ENCODE measurements at places on chromosomes 1 and 21.

DNA sequence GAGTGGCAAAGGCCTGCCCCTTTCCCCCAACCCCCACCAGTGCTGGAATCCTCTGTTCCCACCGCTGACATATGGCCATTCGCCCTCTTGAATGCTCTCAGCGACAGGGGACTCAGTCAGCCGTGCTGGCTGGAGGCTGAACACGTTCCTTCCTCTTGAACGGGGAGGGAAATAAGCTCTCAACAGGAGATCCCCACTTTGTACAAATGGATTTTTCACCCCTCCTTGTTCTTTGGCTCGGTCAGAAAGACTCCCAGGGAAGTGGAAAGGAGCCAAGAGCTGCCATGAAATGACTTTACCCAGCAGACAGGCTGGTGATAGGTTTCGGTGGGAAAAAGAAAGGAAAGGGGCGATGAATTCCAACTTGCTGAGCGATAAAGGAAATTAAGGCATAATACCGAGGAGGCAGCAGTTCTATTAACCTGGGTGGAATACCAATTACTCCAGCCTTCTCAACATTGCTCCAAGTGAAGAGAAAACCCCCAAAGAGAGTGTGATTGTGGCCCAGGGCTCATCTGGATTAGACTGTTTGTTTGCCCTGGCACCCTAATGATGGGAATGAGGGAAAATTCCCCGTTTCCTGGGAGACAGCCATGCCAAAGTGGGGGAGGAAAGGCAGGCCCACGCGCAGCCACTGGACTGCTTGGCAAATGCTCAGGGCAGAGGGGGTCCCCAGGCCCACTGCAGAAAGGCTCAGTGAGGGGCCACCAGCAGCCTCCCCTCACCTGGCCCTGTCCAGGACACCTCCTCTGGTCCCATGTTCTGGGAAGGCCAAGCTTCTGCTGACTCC lies 23.9 kb downstream of the LRP8 start:
- no peak for DNase-seq

DNA sequence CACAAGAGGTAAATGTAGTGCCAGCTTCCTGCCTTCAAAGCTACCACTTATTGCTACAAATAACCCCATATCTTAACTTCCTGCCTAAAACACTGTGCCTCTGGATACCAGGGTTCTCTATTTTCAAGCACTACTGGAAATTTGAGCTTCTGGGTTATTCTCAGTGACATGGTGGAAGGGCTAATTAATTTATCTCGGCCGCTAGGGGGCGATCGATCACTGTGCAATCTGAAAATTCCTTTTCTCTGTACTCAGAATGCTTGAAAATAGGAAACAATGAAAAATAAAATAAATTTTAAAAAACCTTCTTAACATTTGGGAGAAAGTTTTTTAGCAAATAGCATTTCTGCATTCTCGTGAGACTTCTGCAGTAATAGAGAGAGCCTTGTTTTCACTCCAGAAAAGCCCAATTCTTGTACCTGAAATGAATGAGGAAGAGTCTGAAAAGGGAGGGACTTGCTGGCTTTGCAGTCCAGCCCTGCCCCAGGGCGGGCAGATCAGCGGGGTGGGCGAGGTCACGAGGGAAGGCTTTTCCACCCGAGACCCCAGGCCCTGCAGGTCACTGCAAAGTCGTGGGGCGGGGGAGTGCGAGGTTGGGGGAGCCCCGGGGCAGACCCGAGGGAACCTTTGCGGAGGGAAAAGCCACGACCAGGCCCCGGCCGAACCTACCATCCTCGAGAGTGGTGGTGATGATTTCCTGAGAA lies 276.7 kb downstream of the PCP4 start:
- no peak for DNase-seq

GRCh38 chr21:45327441-45328197 lies 39.9 kb upstream of the POFUT2 start:
- DNase-seq = no peak

DNA sequence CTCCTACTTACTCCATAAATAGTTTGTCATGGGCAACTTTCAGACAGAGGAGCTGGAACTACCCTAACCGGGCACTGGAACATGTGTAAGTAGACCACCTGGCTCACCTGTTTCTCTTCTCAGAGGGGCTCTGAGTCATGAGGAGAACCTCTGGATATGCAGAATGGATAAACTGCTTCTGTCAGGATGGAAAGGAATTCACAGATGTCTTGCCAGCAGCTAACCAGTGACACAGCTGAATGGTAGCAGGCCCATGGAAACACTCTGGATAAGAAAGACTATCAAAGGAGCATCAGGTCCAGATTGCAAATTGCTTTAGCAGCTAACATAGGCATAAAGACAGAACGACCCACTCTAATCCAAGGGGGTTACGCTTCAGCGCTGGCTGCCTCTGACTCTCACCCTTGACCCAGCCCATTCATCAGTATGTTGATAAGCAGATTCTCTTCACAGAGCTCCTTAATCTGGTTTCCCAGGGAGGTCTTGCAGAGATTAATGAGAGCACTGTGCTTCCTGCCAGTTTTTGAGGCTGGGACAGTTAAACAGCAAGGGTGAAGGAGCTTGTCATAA lies 54.2 kb downstream of the HIVEP3 start:
- DNase-seq = no peak

DNA sequence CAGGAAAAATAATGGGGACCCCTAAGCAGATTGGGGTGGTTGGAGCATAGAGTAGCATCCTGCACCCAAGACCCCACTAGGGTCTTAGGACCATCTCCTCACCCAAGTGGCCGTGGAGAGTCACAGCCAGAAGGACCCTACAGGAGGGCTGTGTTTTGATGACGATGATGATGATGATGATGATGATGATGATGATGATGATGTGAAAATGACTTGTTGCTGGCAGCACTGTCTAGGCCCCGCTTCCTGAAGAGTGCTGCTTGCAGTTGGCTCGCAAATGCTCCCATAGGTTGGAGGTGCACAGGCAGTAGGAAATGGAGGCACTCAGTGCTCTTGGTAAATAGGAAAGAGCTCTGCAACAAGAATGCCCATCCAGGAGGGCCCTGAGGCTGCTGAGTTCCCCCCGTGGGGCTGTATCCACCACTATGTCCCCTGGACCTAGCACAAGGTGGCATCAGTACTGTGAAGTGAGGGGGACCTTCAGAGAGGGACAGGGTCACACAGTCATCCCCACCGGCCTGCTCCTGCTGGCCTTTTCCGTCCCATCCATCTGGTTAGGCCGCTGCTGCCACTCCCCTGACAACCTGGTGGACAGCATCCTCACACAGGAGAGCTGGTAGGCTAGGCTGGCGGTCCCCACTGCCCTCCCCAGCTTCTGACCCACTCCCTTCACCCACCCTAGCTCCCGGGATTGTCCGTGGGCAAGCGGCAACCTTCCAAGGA lies 139.6 kb downstream of the FOXD2 start:
- DNase-seq = no peak

Measured in stimulated activated CD8-positive, alpha-beta memory T cell treated with anti-CD3 and anti-CD28 coated beads, Interleukin-7, amount 100 ng/mL, for 48 hours (primary cell).